ENCODE measurements at places on chromosomes 13 and 19. TPM values are rescaled to one million over a fixed set of nuclear protein-coding genes. Genes with fewer than 3 reads are reported as not detected.

The ATP4A gene
- not detected for total RNA-seq

The ALDH16A1 gene
- total RNA-seq, result 34.6 TPM

The SERP2 gene
- total RNA-seq, result 4.9 TPM

The ODAD3 gene
- not detected for total RNA-seq

The C13orf46 gene
- not detected for total RNA-seq

The CBY2 gene
- not detected for total RNA-seq

The ZNF486 gene
- 9.5 TPM for total RNA-seq

The VAV1 gene
- total RNA-seq, result 2.5 TPM

The ZNF614 gene
- total RNA-seq, result 11.1 TPM

The HMG20B gene
- 34.7 TPM for total RNA-seq

The SPC24 gene
- 12.3 TPM for total RNA-seq

The ZNF284 gene
- 3.9 TPM for total RNA-seq

The ZNF749 gene
- 15.8 TPM for total RNA-seq

The MAP4K1 gene
- total RNA-seq, result 2.9 TPM

The PSG11 gene
- not detected for total RNA-seq

The MBD3L2 gene
- total RNA-seq, result not detected

The SPHK2 gene
- total RNA-seq, result 9.2 TPM

The PRSS57 gene
- total RNA-seq, result 0.82 TPM

The HIPK4 gene
- total RNA-seq, result not detected

The ZNF507 gene
- 29.4 TPM for total RNA-seq

The RNF113B gene
- total RNA-seq, result not detected

The APC2 gene
- 1.5 TPM for total RNA-seq

The JAK3 gene
- total RNA-seq, result 4.6 TPM

The ZNF20 gene
- total RNA-seq, result 1.6 TPM

The ZNF729 gene
- 0.10 TPM for total RNA-seq

The TEX26 gene
- total RNA-seq, result not detected

The PSG6 gene
- total RNA-seq, result not detected

The CEACAM3 gene
- total RNA-seq, result not detected

The LNX2 gene
- total RNA-seq, result 10.9 TPM

The ZSCAN4 gene
- not detected for total RNA-seq

The ANGPTL8 gene
- total RNA-seq, result not detected

The LGALS4 gene
- not detected for total RNA-seq

The ALKBH7 gene
- total RNA-seq, result 92.1 TPM

The NKPD1 gene
- 1.2 TPM for total RNA-seq

The PSG2 gene
- not detected for total RNA-seq

The COPE gene
- 76.4 TPM for total RNA-seq

The FFAR2 gene
- 15.6 TPM for total RNA-seq

The OR7C1 gene
- total RNA-seq, result 0.31 TPM

The MCF2L gene
- total RNA-seq, result 60.7 TPM

The ZNF208 gene
- total RNA-seq, result 8.8 TPM
